Forelimb muscle (tissue), 1 donor: ENCODE measurements at places on chromosomes 5 and 9.

DNA sequence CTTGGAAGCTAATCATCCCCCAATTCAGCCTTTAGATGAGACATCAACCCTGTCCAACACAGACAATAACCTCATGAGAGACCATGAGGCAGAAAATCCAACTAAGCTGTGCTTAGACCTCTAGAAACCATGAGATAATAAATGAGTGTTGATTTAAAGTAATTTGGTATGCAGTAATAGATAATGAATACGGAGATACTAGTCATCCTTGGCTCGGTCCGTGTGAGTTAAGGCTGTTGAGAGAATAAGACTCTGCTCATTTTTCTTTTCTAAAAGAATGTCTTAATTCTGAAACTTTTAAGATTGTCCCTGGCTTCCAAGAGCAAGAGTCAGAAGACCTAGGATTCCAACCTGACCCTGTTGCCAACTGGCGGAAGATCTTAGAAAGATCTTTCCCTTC is 6.1 kb downstream of the TNC start:
- DNase-seq: no peak

DNA sequence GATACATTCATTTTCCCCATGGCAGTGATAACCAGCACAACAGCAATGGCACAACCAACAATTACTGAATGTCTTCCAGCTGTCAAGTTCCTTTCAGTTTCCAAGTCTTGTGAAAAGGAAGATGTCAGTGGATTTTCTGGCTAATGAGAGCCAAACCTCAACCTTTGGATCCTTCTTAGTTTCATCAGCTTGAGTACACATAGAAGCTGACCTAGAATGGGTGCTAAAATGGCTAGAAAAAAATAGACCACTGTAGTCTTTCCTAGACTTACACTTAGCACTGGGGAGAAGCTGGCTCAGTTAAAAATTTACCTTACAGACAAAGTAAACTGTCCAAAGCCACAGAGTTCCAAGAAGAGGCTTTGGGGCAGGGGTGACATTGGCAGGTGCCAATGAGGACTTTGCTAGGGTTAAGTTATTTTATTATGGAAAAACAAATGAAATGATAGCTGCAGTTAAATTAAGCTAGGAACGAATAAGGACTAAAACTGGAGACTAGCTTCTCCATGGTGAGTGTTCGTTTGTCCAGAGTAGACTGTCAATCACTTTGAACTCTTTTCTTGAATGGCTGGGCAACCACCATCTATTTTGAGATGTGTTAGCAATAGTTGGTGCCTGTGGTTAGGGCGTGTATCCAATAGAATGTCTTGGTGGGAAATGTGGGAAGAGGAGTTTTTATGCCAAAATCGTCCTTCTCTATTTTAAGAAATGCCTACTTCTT is 25.9 kb upstream of the TXN start:
- no peak for DNase-seq

GRCh38 chr5:170985486-170985885 is 123.7 kb downstream of the RANBP17 start:
- peak; percentile 6 for DNase-seq

GRCh38 chr5:78369680-78370079 is 9.3 kb downstream of the SCAMP1 start:
- no peak for DNase-seq

DNA sequence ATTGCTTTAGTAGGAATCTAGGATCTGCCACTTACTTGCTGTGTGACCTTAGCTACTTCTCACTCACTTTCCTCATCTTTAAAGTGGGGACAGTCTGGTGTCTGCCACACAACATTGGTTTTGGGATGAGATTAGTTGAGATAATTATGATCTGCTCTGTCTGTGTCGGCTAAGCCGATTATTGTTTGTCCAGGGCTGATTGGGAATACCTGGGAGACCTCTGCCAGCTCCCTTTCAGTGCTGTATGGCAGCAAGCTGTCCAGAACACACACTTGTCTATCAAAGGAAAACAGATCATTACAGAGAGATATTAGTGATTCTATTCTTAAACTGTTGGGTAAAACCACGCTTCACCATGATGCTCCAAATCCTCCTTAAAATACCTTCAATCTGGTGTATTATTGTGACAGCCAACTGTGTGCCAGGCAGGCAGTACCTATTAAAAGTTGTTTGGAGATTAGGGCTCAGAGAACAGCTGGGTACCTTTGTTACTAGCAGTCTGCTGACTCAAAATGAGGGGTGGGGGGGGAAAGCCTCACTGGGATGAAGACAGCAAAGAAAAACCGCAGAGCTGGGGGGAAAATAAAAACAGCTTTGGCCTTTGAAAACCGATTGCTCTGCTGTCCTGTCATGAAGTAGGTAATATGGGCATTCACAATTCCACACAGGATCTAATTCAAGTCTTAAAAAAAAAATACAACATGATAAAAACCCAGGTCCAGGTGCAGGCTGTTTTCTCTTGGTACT is 458.4 kb upstream of the C9orf72 start:
- DNase-seq: no peak

DNA sequence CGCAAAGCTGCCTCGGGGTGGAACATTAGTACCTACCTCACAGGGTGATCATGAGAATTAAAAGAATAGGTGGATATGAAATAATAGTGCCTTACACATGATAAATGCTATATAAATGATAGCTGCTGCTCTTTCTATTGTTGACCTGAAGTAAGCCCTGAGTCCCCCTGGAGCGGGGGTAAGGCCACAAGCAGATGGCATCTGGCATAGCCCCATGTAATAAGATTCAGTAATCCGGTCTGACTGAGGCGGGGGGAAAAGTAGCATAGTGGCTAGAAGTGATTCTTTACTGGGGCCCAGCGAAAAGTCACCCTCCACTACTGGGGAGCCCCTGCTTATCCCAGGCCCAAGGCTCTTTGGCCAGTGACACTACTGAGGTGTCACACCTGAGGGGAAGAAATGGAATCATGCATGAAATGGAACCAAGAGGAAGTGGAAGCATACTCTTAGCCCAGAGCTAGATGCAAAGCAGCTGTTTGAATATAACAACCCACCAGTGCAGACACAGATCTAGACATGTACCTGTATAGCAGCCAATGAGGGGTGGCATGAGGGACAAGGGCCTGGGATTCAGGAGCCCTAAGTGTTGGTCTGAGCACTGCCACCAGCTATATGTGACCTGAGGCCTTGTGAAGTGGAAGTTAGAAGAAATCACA is 16.1 kb upstream of the FGFR4 start:
- no peak for DNase-seq

GRCh38 chr9:95857124-95857523 is 18.4 kb upstream of the ERCC6L2 start:
- no peak for DNase-seq
